ENCODE measurements at places on chromosomes 16 and 17.

GRCh38 chr16:67990018-67990386 is 9.3 kb downstream of the DPEP2 start:
- DNase-seq, result no peak

DNA sequence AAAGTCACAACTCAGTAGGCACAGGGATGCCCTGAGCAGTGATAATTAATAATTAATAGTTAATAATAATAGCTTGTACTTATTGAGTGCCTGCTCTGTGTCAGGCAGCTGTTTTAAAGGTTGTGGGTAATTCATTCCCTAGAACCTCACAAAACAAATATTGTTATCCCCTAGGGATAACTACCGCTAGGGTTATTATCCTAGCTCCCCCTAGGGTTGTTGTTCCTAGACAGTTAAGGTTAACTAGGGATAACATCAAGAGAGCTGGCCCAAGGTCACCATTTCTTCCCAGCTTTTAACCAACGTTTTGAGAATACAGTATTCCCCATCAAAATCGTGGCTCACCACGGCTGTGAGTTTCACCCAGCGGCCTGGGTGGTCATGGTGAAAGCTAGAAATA is 180.1 kb downstream of the PRKCB start:
- DNase-seq, result no peak

DNA sequence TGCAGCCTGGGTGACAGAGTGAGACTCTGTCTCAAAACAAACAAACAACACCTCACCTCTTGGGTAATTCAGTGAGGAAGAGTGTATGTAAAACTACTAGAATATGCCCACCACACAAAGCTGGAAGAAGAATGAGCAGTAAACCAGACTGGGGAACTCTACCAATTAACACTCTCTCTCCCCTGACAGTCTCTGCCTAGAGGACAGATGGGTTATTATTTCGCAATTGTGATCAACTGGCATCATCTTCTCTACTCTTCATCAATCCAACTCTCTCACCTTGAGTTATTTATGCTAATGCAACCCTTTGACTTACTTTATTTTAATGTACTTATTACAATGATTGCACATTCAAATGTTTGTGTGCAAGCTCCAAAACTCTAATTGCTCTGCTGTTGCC is 205.6 kb downstream of the XYLT1 start:
- no peak for DNase-seq

DNA sequence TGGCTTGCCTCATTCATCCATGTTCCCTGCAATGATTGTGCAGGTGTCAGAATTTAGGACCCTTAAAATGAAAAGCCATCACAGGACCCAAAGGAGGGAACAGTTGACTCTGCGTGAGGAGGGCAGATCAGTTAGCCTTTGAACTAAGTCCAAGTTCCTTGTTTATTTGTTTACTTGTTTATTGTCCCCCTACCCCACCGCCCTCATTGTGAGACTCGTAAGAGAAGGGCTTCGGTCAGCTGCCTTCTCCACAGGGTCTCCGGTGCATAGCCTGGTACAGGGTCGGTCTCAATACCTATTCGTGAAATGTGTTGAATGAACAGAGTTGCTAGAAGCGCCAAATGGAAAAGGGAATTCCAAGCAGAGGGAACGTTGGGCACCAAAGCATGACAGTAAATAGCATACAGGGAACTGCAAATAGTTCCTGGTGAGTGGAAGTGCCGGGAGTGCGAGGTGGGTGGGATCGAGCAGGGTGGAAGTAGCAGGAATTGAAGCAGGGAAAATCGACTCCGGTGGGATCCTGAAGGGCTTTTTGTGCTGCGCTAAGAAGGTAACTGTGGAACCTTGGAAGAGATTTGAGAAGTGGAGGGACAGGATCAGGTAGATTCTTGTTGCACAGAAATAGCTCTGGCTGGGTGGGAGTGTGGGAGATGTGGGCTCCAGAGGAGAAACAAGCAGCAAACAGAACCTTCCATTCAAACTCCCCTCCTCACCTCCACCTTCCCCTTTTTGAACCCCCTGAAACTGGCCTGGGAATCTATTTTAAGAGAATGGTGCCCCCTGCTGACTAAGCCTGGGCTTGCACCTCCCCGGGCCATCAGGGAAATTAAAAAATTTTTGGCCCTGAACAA is 12.7 kb downstream of the SLC35B1 start:
- no peak for DNase-seq

- DNase-seq, result no peak
These were observed 111.1 kb downstream of the VPS53 start for GRCh38 chr17:603406-604114.

DNA sequence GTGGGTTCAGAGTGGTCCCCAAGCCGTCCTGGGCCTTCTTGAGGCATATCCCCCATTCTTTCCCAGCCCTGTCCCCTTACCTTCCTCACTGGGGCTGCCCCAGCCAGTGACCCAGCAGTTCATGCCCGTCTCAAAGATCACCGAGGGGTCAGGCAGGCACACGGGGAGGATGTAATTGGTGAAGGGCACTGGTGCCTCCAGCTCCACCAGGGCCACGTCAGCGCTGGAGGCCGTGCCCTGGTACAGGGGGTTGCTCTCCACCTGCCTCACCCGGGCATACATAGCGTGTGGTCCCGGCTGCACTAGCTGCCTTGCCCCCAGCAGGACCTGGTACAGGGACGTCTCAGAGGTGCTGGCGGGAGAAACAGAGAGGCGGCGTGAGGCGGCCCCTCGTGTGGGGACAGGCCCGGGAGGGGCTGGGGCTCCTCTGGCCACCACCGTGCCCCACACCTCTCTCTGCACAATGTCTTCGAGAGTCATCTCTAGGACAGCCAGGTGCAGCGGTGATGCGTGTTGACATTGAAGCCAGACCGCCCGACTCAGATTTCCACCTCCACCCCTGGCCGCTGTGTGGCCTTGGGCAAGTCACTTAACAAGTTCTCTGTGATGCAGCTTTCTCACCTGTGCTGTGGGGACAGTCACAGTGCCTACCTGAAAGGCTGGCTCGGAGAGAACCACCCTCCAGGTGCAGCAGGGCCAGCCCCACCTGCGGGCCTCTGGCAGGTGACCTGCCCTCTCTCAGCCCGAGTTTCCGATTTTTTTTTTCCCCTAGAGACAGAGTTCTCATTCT is 5.8 kb downstream of the PRSS27 start:
- DNase-seq, result no peak

DNA sequence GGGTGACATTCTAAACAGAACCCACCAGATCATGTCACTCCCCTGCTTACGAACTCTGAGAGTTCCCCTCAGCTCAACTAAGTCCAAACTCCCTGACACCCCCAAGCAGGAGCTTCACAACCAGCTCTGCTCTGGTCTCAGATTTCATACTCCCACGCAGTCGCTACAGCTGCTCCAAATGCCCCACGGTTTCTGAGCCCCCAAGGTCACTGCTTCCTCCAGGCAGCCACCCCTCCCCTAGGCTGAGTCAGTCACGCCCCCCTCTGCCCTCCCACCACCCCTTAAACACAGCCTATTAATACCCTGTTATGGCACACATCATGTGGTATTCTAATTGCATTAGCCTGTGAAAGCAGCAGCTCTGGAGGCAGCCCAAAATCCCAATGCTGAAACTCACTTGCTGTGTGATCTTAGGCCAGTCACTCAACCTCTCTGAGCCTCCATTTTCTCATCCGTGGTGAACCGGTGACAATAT is 51.5 kb downstream of the GSG1L start:
- no peak for DNase-seq

DNA sequence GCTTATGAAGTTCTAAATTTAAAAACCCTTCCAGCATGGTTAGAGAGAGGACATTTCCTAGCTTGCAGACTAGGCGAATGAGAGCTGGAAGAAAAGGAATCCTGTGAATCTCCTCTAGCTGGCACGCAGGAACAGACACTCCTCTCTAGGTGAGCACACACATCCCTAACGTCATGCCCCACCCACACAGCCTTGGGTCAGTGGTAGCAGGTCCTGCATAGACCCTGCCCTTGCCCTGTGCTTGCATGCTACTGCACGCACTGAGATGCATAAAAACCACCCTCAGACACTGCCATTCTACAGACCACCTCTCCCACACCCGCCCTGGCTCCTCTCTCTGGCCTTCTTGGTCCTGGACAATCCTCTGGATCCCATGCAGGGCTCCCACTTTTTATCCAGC is 23.5 kb downstream of the CES1 start:
- DNase-seq, result no peak

DNA sequence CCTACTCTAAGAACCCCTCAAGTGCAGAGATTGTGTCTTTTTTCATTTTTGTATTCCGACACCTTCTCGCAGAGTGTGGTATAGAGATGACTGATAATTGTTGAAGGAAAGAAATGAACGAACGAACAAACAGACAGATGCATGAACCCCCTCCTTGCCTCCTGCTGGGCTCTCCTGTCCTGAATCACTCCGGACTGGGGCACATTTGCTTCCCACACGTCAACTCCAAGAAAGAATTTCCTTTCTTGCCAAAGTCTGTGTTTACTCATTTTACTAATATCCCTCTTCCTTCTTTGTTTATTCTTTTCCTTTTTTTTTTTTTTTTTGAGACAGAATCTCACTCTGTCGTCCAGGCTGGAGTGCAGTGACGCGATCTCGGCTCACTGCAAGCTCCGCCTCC is 37.5 kb upstream of the BHLHA9 start:
- DNase-seq, result no peak

GRCh38 chr17:19756546-19756945 is 8.4 kb upstream of the ALDH3A1 start:
- DNase-seq, result no peak

DNA sequence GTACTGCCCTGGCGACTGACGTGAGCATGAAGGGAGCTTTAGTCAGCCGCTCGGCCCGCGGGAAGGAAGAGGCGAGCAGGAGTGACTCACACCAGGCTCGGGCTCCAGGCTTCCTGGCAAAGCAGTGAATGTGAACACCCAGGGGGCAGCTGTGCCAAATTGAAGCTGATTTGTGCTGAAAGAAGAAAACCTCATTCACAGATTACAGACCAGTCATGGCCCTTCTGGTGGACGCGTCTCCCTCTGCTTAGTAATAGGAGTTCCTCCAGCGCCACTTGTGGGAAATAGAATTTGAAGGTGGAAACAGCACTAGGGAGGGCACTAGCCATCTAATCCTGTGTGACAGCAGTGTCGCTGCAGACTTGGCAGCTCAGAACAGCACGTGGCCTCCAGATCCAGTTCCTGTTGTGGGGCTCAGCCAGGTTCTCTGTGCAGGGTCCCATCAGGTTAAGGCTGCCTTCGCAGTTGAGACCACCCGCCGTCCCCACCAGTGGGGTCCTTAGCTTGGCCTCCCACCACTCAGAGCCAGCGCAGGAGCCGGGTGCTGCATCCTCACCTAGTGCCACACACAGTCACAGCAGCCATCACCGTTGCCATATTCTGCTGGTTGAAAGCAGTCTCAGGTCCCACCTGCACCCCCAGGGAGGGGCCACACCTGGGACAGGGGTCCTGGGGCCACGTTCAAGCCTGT is 164.5 kb upstream of the CHMP6 start:
- no peak for DNase-seq

GRCh38 chr16:56810954-56811353 is 54.1 kb upstream of the SLC12A3 start:
- DNase-seq, result no peak

- DNase-seq, result no peak
These were observed 19.4 kb downstream of the EMP2 start for GRCh38 chr16:10561001-10561400.

DNA sequence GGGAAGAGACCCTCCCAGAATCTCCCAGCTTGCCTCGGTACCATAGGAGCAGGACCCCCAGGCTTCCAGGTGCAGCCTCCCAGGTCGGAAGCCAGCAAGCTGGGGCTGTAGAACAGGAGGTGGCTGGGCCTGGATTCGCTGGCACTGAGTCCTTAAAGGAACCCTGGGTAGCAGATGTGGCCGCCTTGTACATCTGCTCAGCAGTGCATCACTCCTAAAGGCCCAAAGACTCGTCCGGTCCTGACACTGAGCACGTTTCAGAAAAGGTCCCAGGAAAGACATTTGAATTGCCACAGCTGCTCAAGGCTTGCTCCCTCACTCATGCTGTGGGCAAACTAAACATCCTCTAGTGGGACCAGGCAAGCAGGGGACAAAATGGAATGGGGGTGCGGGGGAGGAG is 172.8 kb downstream of the RAB11FIP4 start:
- no peak for DNase-seq

GRCh38 chr16:73317321-73317857 is 269.5 kb upstream of the ZFHX3 start:
- DNase-seq, result no peak

- no peak for DNase-seq
These were observed 60.5 kb downstream of the TMEM132E start for GRCh38 chr17:34639706-34640425.

DNA sequence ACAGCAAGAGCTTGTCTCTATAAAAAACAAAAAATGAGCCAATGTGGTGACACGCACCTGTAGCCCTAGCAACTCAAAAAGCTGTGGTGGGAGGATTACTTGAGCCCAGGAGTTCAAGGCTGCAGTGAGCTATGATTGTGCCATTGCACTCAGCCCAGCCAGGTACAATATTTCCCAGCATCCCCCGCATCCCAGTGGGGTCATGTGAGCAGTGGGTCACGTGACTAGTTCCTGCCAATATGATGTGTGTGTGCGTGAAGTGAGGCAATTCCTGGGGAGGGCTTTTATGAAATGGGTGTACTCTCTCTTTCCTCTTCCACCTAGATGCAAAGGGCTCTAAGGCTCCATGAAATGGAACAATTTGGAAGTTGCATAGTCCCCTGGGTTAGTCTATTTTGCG is 81.3 kb downstream of the GSG1L start:
- DNase-seq, result no peak

DNA sequence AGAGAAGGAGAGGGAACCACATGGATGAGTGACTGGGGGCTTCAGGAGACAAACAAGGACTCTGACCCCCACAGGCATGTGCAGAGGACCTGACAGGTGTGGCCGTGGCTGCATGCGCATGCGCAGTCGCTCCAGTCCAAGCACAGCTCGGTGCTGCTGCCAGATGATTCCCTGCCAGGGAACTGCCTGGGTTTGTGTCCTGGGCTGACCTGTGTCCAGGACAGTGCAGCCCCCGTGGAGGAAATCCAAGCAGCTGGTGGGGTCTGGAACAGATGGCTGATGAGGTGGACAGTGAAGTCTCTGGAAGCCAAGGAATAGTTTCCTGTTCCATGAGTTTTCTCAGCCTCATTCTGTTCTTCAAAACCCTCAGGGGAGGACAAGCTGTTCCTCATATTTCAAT is 27.3 kb downstream of the LASP1 start:
- no peak for DNase-seq

DNA sequence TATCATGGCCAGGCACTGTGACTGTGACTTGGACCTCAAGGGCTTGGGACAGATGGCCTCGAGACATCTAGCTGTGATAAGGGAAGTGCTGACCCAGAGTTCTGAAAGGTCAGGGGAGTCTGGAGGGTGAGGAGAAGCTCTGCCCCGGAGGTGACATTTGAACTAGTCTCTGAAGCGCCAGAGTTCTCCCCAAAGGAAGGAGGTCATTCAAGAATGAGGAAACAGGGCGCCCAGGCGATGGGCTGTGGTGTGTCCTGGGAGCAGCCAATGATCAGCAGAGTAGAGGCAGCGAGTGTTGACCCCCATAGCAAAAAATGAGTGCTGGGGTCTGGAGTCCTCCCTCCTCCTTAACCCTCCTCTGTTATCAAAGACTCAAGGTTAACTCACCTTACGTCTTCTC is 4.9 kb downstream of the STARD3 start:
- DNase-seq, result no peak

Data from C1 segment of cervical spinal cord (tissue), 14 donors.